ENCODE measurements at places on chromosomes 7 and 10. TPM values are rescaled to one million over a fixed set of nuclear protein-coding genes. Genes with fewer than 3 reads are reported as not detected.

- no peak for DNase-seq
Observed at GRCh38 chr7:16851829-16852228, 30.0 kb downstream of the AGR3 start.

Gene LRRN3
- polyA plus RNA-seq = 71.7 TPM

DNA sequence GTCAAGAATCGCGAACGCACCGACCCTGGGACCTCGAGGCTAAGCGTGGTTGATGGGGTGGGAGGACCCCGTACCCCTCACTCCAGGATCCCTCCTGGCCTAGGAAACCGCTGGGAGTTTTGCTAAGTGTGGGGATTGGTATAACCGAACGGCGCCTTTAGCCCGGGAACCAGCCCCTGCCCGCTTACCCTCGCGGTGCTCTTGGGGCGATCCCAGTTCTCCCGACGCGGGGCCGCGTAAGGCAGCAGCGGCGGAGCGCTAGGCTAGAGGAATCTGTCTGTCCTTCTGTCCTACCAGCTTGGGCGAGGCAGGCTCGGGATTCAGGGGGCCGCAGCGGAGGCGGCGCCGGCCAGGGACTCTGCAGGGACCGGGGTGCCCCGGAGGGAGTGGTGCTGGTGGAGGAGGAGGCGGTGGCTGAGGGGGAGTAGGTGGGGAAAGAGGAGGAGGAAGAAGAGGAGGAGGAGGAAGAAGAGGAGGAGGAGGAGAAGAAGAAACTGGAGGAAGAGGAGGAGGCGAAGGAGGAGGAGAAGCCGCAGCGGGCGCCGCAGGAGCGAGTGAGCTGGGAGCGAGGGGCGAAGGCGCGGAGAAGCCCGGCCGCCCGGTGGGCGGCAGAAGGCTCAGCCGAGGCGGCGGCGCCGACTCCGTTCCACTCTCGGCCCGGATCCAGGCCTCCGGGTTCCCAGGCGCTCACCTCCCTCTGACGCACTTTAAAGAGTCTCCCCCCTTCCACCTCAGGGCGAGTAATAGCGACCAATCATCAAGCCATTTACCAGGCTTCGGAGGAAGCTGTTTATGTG, 439 bp upstream of the EMX2 start:
- DNase-seq = no peak

- DNase-seq = no peak
Observed at GRCh38 chr10:11520892-11521291, 90.6 kb downstream of the USP6NL start.

DNA sequence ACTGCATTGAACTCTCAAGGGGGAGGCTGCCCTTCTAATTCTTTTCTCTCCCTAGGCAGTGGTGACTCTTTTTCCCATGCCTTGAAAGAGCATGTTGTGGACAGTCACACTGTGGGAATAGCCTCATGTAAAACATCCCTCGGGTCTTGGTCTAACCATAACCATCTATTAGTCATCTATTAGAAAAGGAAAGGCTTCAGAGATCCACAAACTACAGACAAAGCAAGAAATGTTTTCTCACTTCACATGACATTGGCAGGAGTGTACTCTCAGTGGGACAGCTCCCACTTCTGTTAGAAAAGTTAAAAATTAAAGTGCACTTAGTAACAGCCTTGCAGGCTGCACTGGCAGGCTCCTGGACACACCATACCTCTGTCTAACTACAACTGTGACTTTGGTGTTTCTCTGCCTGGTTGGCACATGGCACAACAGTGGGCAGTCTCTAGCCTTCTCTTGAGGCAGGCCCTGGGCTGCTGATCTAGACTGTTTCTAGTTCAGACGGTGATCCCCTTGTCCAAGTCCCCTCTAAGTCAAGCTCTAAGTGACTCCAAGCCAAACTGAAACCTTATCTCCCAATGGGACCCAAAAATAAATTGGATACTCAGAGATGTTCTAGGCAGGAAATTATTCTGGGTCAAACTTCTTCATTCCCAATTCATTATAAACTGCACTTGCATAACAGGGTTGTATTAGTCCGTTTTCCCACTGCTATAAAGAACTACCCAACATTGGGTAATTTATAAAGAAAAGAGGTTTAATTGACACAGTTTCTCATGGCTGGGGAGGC, 57.9 kb upstream of the ITGB1 start:
- no peak for DNase-seq

- no peak for DNase-seq
Observed at GRCh38 chr10:132993271-132994184, 51.2 kb upstream of the CFAP46 start.

- no peak for DNase-seq
Observed at GRCh38 chr10:73809061-73809818, 2.2 kb downstream of the NDST2 start.

GRCh38 chr7:157035302-157035701, 24.8 kb upstream of the MNX1 start:
- no peak for DNase-seq

GRCh38 chr7:75992083-75992755, 2.2 kb downstream of the TMEM120A start:
- no peak for DNase-seq

- DNase-seq = no peak
Observed at GRCh38 chr10:104472505-104472904, 118.9 kb downstream of the CFAP58 start.

- no peak for DNase-seq
Observed at GRCh38 chr7:50538478-50538877, 26.7 kb downstream of the DDC start.

DNA sequence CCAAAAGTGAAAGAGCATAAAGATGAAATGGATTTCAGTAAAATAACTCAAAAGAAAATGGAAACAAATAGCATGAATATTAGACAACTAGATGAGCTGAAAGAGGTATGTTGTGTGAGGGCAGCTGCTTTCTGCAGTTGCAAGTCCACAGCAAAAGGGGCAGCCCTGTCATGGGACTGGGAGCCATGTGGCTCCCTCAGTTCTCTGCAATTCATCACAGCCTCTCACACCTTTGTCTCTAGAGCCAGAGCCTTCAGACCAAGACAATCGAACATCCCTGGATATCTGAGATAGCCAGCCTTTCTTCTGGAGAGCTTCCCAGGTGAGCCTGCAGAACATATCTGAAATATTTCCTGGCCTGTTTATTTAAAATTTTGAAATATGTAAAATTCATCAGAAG, 538.7 kb downstream of the REEP3 start:
- DNase-seq = no peak

GRCh38 chr7:36129048-36129534, 24.0 kb upstream of the EEPD1 start:
- no peak for DNase-seq

Gene ARHGAP12
- polyA plus RNA-seq = 36.9 TPM

DNA sequence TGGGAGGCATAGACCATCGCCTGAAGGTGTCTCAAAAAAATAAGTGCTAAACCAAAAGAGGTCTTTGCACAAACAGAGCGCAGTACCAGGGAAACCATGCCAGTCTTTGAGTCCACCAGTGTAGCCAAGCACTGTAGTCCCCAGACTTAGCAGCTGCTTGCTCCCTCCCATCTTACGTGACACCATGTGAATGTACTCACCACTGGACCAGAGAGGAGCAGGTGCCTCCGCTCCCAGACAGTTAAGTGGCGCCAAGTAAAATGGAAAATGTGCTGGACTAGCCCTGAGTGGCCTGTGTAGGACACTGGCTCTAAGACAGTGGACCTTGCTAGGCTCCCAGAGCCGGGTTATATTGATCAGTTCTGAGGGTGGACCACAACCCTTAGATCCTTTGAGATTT, 47.7 kb upstream of the PLEKHA1 start:
- DNase-seq = no peak

Gene FLNC
- polyA plus RNA-seq = 47.4 TPM

Gene THSD7A
- 15.6 TPM for polyA plus RNA-seq

DNA sequence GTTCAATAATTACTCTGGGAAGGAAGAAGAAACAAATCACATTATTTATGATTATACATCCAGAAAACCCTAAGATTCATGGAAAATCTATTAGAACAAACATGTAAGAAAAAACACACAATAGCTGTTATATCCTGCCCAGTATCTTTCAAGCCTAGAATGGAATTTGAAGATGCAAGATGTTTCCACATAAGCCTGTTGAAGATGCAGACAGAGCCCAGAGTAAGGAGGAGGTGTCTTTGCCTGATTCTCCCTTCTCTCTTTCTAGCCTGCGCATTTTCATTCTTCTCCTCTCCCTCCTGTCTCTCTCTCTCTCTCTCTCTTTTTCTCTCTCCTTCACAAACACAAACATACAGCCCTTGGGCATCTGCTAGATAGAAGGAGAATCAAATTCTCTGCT, 170.1 kb upstream of the INHBA start:
- DNase-seq = no peak

Gene SEMA3A
- polyA plus RNA-seq = 28.2 TPM

Gene HOXA13
- not detected for polyA plus RNA-seq

- DNase-seq = peak; percentile 73
Observed at GRCh38 chr10:113854761-113855588, 514 bp downstream of the NHLRC2 start.

Gene STOX1
- polyA plus RNA-seq = 4.4 TPM

GRCh38 chr7:92336662-92337340, 91.0 kb downstream of the ANKIB1 start:
- no peak for DNase-seq

Gene INA
- polyA plus RNA-seq = 0.46 TPM

- DNase-seq = no peak
Observed at GRCh38 chr7:46572691-46573090, 651.6 kb upstream of the IGFBP3 start.

All from right lung (tissue), 10 donors.